ENCODE measurements at places on chromosomes 16 and 17.

DNA sequence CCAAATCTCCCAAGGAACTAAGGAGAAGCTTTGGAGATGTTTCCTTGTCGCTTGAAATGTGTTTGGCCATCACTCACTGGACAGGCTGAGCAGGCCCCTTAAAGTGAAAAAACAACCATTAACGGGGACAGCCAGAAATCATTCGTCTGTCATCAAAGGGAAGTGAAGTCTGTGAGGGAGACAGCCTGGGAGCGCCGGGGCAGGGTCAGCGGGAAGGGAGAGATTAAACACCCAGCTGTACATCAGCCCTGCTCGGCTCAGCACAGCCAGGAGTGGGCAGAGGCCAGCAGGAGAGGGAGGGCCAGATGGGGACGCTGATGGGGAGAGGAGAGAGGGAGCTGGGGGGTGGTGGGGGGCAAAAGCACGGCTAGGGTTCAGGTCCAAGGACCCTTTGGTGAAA is 105.1 kb downstream of the SDK2 start:
- no peak for DNase-seq

- DNase-seq, result no peak
These were observed 234.3 kb upstream of the TNRC6C start for GRCh38 chr17:77723909-77724875.

- DNase-seq, result peak; percentile 78
These were observed 9.7 kb upstream of the NXPH3 start for GRCh38 chr17:49565948-49566491.

- DNase-seq, result no peak
These were observed 38.9 kb downstream of the ST3GAL2 start for GRCh38 chr16:70399951-70400350.

GRCh38 chr17:2388020-2388682 is 12.7 kb downstream of the MNT start:
- DNase-seq, result no peak

GRCh38 chr17:45430738-45431530 is 1.7 kb downstream of the ARHGAP27 start:
- peak; percentile 44 for DNase-seq

GRCh38 chr16:11135464-11135973 is 120.5 kb downstream of the SOCS1 start:
- no peak for DNase-seq

DNA sequence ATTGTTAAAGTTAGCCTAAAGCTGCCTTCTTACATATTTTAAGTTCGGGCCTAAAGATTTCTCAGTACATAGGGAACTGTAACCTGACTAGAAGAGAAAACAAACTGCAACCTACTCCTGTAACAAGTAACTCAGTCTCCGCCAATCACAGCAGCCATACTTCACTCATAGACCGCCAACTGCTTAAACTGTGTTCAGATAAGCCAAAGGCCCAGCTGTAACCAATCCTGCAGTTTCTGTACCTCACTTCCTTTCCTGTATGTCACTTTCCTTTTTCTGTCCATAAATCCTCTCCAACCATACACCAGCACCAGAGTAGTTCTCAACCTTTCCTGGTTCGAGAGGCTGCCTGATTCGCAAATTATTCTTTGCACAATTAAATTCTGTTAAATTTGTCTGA is 41.5 kb downstream of the GLG1 start:
- DNase-seq, result no peak

GRCh38 chr17:8991514-8992285 is 26.2 kb upstream of the PIK3R5 start:
- no peak for DNase-seq

DNA sequence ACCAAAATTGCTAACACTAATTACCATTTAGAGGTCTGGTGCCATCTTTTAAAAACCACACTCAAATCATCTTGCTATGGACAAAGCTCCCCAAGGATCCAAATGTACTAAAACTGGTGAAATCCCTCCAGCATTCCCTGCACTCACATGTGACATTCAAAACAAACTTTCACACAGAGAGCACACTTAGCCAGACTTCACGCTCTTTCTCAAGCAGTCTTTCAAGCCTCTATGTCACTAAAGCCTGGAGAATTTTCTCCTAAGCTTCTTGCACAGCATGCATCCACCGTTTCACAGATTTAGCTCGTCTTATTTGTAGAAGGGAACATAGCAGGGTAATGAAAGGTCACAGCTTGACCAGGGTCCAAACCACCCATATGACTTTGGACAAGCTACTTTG is 19.3 kb downstream of the CMTM3 start:
- DNase-seq, result no peak

DNA sequence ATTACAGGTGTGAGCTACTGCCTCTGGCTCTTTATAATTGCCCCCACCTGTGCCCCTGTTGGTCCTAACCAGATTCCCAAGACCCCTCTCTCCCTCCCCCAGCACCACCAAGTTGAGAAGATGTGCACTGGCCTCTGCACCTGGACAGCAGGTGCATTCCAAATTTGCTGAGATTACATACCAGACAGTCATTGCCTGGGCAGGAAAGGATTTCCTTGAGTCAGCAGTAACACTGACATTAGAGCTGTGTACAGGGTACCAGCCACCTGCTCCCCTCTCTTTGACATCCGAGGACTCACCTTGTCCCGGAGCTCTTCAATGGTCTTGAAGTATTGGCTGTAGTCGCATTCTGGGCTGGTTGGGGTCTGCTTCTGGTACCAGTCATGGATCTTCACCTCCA is 659 bp downstream of the KRT15 start:
- DNase-seq, result no peak

GRCh38 chr17:81084680-81085419 is 49.9 kb downstream of the BAIAP2 start:
- DNase-seq, result no peak

DNA sequence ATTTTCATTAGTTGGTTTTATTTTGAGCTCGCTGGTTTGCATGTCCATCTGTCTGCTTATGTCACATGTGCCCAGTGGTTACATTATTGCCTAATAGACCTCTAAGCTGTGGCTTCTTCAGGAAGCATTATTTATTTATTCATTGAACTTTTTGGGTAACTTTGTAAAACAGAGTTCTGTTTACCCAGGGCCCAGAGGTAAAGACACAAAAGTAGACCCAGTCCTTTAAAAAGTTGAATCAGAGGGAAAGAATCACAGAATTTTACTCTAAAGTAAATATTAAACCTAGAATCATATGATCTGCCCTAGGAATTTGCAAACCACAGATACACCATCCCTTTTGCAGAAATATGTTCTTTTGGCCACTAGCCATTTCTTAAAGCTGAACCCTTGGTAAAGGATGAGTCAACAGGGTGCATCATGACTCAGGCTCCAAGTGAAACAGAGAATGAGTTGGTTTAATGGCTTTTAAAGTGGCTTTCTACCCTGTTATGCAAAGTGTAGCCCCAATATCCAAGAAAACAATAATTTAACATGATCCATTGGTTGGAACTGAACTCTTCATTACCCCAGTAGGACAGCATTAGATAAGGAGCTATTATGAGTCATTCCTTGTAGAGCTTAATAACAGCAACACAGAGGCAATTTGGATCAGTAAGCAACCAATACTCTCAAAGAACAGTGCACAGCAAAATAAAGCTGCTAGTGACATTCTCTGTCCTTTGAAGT is 236.3 kb downstream of the KCNJ2 start:
- no peak for DNase-seq
